ENCODE measurements at places on chromosomes 4 and X.

GRCh38 chr4:166435449-166435848 lies 562.4 kb downstream of the TLL1 start:
- DNase-seq, result peak; percentile 92

GRCh38 chr4:67871867-67872266 lies 11.9 kb downstream of the TMPRSS11D start:
- peak; percentile 51 for DNase-seq

DNA sequence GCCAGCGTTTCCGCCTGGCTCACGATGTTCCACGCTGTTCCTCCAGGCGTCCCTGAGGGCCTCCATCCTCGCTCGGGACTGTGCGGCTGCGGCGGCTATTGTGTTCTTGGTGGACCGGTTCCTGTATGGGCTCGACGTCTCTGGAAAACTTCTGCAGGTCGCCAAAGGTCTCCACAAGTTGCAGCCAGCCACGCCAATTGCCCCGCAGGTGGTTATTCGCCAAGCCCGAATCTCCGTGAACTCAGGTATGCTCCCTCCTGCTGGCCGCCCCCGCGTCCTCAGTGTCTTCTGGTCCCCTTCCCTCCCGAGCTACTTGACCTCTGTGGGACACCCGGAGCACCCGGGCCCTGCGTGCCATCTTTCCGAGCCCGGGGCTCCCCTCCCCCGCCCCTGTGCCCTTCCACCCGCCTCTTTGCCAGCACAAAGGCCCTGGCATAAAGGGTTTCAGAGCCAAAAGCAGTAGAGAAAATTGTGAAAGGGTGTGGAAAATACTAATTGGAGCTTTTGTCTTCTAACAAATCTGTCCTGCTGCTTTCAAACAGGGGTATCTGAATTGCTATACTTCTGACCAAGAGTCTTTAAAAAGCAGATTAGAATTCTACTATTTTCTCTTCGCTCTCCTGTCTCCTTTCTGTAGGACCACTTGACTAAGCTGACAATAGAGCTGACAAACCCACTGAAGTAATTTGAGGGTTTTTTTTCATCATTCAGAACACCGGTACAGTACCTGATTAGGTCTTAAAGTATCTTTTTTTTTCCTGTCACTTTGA lies 104.0 kb downstream of the NEUROG2 start:
- DNase-seq, result no peak

DNA sequence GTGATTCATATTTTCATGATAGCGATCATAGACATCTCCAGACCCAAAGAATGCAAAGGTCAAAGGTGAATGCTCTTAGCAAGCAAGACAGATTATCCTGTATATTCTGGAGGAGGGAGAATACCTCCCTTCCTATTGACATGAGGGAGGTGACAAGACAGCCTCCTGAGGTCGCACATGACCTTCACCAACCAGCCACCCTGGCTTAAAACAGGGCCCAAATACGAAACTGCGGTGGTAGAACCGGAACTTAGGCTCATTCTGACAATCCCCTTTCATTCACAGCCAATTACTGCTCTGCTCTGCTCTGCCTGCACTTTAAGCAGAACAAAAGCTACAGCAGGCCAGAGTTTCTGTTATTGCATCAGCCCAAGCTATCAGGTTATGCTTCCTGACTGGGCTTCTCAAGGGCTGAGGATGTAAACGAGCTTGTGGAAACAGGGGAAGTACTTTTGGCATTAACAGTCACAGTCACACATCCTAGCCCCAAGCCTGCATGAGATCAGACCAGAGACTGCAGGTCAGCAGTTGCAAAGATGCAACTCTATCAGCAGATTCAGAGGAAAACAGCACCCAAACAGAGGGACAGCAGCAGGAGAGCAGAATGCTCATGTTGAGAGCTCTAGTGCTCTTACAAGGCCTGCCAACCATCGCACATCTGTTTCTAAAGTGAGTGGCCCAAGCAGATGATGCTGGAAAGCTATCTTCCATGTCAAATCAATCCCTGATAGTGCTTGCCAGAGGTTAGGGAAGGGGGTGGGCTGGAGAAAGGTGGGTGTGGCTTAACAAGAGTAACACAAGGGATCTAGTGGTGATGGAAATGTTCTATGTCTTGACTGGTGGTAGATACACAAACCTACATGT lies 51.3 kb upstream of the MAP3K15 start:
- peak; percentile 56 for DNase-seq

DNA sequence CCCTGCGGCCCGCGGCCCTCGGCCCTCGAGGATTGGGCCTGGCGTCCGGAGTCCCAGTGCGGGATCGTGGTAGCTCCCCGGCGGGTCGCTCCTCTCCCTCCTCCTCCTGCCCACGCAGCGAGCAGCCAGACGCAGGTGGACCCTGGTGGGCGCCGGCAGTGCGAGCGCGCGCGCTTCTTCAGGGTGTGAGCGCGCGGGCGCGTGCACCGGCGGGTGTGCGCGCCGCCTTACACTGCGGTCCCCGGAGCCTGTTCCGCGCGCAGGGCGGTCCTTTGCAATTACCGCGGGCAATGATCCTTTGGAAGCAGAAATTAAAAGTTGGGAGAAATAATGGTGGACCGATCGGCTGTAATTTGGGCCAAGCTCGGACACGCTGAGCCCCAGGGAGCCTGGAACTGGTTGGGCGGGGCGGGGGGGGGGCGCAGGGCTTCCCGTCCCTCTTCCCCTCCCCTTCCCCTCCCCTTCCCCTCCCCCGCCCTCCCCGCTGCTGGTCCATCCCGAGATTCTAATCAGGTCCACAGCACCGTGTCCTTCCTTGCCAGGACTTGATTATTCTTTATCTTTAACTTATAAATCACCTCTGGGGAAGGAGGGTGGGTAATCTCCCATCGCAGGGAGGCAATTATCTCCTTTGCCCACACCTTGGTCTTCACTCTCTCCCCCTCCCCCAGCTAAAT lies 1.6 kb upstream of the NKX1-1 start:
- no peak for DNase-seq

DNA sequence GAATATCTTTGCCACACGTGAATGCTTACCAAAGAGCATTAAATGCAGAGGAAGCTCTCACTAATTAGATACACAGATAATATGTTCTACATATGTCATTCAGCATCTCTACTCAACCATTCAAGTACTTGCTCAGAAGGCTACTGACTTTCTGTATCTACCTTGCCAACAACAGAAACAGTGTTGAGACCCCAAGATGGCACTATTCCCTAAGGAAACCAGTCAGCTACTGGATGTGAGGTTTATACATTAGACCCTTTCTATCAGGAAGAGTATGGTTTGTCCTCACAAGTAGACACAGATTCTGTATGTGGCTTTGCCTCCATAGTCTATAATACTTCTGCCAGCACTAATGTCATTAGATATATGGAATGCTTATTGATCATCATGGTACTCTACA lies 443.9 kb upstream of the INTU start:
- peak; percentile 48 for DNase-seq

DNA sequence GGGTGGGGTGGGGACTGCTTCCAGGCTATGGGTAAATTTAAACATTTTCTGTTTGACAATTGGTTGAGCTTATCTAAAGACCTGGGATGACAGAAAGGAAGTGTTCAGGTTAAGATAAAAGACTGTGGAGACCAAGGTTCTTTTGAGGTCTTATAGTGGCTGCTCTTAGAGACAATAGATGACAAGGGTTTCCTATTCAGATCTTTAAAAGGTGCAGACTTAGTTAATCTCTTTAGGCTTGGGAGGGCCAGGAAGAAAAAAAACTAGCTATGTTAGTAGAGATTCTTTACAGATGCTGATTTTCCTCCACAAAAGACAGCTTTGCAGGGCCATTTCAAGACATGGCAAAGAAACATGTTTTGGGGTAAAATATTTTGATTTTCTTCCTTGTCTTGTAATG lies 972.5 kb downstream of the CCSER1 start:
- no peak for DNase-seq

- DNase-seq, result no peak
These were observed 509.8 kb downstream of the ARAP2 start for GRCh38 chr4:35734381-35735098.

- DNase-seq, result peak; percentile 39
These were observed 40.1 kb downstream of the EVC start for GRCh38 chr4:5750946-5751665.

GRCh38 chr4:121464854-121465253 lies 84.0 kb upstream of the QRFPR start:
- DNase-seq, result no peak

DNA sequence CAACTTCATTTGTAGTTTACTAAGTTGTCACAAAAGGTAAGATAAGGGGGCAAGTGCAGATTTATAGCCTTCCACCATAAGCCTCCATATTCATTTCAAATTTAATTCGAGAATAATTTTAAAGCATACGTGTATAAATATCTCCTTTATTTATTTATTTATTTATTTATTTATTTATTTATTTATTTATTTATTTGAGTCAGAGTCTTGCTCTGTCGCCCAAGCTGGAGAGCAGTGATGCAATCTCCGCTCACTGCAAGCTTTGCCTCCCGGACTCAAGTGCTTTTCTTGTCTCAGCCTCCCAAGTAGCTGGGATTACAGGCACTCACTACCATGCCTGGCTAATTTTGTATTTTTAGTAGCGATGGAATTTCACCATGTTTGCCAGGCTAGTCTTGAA lies 523.4 kb downstream of the FAT4 start:
- no peak for DNase-seq

GRCh38 chrX:124769166-124769565 lies 422.8 kb downstream of the SH2D1A start:
- DNase-seq, result no peak

DNA sequence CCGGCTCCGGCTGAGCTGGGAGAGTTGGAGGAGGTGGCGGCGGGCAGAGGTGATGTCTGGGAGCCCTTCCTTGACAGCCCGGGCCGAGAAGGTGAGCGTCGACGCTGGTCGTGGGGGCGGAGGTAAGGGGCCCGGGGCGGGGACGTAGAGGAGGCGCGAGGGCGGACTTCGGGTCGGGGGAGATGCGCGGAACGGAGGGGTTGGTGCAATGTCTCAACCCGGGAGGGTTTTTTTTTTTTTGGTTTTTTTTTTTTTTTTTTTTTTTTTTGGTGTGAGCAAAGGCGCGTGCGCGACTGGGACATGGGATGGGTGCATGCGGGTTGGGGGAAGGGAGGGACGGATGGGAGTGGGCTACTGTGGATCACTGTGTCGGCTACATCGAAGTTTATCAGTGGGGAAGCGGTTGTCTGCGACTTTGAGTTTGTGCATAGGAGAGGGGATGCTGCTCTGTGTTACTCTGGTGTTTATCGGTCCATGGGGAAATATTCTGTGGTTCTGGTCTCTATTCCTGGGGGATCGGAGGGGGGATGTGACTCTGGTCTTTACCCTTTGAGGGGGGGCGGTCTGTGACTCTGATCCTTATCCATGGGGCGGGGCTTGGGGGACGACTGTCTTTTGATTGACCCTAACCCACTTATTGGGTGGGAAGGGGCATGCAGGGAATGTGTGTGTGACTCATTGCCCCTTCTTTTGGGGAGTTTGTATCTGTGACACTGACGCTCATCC lies 537 bp downstream of the RBM10 start:
- DNase-seq, result no peak

DNA sequence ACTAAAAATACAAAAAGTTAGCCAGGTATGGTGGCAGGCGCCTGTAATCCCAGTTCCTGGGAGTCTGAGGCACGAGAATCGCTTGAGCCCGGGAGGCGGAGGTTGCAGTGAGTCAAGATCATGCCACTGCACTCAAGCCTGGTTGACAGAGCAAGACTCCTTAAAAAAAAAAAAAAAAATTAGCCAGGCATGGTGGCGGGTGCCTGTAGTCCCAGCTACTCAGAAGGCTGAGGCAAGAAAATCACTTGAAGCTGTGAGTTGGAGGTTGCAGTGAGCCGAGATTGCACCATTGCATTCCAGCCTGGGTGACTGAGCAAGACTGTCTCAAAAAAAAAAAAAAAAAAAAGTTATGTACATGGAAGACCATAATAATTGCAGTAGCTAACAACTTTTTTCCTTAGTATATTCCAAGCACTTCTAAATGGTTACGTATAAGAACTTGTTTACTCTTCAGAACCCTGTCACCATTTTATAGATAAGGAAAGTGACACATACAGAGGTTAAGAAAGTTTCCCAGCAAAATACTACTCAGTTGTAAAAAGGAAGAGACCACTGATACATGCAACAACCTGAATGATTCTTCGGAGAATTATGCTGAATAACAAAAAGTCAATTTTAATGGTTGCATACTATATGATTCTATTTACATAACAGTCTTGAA lies 24.5 kb downstream of the RUFY3 start:
- DNase-seq, result peak; percentile 75

- no peak for DNase-seq
These were observed 46.3 kb upstream of the AFAP1 start for GRCh38 chr4:7985891-7986441.

GRCh38 chrX:119677654-119677981 lies 15.3 kb downstream of the SEPTIN6 start:
- DNase-seq, result no peak

GRCh38 chrX:103697687-103698086 lies 11.2 kb upstream of the MORF4L2 start:
- no peak for DNase-seq

- peak; percentile 51 for DNase-seq
These were observed 1995.9 kb downstream of the C4orf33 start for GRCh38 chr4:131091896-131092295.

- no peak for DNase-seq
These were observed 97.8 kb upstream of the GPC4 start for GRCh38 chrX:133513123-133513522.

GRCh38 chr4:128600996-128601871 lies 208.3 kb upstream of the JADE1 start:
- DNase-seq, result peak; percentile 96

DNA sequence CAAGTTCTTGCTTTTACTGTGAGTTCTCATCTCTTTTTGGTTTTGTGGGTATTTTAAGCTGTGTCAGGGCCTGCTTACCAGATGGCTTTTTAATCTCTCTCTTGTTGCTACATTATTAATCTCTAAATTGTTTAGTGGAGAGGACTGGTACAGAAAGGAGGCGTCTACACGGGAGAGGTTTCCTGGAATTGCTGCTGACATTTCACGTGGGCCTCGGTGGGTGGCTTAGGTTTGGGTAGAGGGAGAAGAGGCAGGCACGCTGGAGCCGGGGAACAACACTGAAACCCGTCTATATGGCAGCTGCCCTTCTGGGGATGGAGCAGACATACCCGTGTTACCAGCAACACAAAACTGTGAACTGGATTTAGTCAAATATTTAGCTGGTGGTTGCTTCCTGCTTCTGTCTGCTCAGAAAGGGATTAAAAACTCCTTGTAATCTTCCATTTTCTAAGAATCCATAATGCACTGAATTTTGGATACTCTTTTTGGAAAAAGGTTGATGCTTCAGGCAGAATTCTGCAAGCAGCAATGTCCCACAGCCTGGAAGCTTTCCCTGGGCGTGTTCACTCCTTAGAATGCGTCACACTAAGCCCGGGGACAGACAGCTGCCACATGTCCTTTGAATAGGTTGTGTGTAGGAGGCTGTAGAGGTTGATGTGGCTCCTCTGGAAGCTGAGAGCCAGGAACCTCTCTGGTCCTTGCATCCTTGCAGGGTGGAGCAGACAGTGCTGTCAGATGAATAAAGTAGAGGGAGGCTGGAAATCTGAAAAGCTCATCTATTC lies 199.8 kb upstream of the GATB start:
- no peak for DNase-seq
